ENCODE measurements at places on chromosomes 7 and 10.

DNA sequence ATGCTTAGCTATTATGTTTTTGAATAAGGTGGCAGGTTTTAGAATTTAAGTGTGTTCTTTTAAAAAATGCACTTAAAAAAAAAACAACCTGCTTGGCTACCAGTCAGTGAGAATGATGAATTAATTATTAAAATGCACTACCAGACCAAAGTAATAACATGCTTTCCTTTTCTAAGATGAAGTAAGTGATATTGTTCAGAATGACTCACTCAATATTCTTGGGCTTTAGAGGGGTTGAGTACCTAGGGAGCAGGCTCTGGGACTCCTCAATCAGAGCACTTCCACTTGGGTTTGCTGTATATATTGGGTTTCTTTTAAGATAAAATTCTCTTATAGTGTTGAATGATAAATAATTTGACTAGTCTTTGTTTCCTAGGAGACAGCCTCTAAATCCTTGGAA is 8.6 kb downstream of the STAM start:
- DNase-seq, result no peak

DNA sequence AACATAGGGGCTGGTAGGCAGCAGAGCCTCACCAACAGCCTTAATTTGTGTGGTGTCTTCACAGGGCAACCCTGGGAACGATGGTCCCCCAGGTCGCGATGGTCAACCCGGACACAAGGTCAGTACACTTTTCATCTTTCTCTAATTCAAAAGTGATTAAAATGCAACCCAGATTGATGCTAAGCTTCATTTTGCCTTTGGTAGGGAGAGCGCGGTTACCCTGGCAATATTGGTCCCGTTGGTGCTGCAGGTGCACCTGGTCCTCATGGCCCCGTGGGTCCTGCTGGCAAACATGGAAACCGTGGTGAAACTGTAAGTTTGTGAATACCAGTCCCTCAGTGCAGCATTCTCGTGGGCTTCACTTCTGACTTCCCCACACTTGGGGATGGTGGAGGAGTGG is 30.9 kb downstream of the COL1A2 start:
- DNase-seq, result no peak

GRCh38 chr10:77835669-77836086 is 90.9 kb downstream of the DLG5 start:
- DNase-seq, result no peak

GRCh38 chr7:2668401-2668800 is 19.6 kb upstream of the AMZ1 start:
- DNase-seq, result no peak

- DNase-seq, result no peak
Measured at GRCh38 chr10:121288011-121288410, 310.2 kb downstream of the FGFR2 start.

GRCh38 chr7:45661302-45661995 is 87.3 kb downstream of the ADCY1 start:
- no peak for DNase-seq

DNA sequence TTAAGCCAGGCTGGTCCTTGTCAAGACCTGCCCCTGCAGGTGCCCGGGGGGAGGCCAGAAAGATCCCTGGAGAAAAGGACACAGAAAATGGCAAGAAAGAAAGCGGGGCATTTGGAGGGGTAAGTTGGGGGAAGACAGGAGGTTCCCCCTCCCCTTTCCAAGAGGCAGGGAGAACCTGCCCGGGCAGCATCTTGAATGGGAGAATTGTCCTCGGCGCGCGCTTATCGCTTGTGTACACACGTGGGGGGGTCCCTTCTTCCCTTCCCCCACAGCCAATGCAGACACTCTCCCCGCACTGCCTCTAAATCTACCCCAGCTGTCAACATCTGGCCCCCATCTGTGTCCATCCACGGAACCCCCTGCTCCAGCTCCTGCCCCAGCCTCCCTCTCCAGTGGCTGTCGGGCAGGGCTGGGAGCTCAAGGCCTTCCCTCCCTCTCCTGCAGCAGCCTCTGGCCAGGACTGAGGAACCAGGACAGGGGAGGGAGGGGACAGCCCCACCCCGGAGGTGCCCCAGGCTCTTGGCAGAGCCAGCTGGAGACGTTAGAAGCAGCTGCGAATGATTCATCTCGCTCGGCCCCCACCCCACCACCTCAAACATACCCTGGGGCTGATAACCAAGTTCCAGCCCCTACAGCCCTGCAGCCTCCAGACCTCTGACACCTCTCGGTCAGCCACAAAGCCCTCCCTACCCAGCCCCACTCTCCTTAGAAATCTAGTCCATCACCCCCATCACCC is 25.3 kb downstream of the EPHB4 start:
- no peak for DNase-seq

DNA sequence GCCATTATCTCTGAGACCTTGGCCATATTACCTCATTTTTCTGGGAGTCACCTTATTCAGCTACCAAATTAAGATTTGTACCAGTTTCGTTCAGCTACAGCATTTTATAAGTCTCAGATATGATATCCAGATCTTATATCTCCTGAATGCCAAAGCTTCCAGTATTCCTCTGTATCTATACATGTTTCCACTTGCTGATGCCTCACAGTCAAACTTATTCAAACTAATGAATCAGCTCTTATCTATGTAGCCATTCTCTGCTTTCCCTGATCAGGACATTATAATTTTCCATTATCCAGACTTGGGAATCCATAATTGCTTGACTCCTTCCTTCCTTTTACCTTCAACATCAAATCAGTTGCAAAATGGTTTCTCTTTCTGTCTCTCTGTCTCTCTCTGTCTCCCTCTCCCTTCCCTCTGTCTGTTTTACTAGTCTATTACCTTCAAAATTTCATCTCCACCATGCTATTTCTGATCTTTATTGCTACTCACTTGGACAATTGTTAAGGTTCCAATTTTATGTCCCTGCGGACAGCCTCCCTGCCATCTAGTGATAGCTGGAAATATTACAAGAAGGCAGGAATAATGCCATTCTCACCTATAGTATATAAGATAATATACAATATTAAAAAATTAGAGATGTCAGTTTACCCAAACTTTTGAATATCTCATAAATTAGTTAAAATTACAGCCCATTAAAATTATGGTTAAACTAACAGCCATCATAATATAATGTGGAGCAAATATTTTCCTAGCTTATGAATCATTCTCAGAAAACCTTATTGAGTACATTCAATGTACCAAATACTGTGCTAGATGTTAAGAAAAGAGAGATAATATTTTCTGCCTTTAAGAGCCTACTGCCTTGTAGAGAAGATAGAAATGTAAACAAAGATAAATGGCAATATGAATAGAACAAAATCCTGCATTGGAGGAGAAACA is 89.8 kb downstream of the PCLO start:
- peak; percentile 4 for DNase-seq

DNA sequence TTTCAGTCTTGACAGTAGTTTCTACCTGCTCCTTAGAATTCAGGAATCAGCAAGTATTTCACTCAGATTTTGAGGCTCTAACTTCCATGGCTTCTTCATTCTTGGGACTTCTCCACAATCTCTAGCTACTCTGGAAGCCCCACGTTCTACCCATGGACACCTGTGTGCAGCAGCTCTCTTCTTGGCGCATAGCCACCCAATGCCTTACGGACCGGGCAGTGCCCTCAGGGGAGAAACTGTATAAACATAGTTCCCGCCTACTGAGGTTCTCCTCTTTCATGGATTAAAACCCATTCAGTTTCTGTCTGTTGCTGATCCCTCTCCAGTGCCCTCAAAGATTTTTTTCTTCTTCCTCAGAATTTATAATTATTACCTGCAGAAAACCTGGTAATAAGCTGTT is 177.1 kb downstream of the SORCS1 start:
- no peak for DNase-seq

DNA sequence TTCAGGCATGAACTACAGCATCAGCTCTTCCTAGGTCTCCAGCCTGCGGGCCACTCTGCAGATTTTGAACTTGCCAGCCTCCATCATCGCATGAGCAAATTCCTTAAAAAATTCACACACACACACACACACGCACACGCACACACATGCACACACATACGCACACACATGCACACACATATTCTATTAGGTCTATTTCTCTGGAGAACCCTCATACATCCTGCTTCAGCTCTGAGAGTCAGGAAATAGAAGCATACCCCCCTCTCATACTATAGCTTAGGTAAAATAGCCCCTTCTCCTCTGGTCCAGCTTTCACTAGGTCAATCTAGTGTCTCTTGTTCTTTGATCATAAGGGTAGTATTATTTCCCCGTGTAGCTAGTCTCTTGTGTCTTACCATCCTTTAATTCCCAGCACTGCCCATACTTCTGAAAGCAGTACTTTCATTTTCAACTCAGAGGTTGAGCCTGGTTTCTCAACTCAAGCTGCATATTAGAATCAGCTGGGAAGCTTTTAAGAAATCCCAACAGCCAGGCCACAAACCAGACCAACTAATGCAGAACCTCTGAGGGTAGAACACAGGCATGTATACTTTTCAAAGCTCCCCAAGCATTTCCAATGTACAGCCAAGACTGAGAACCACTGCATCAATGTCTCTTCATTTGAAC is 30.9 kb upstream of the ITGB8 start:
- DNase-seq, result no peak

DNA sequence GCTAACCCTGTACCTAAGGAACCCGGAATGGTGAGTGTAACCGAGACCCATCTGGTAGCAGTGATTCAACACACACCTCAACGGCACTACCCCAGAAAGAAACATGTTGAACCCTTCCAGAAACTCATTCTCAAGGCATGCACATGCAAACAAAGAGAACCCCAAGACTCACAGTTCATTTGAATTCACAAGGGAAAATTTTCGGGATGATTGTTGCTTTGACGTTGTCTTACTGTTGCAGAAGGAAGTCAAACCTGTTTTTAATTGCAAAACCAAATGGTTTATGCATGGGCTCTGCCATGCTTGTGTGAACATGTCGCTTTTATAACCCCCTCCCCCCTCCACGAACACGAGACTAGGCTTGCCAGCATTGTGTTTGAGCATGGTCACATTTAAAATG is 539.7 kb downstream of the GATA3 start:
- no peak for DNase-seq

- no peak for DNase-seq
Measured at GRCh38 chr7:117118579-117119180, 165.4 kb downstream of the ST7 start.

GRCh38 chr10:3623746-3624145 is 161.3 kb downstream of the KLF6 start:
- no peak for DNase-seq

GRCh38 chr10:61285749-61286148 is 167.4 kb downstream of the TMEM26 start:
- DNase-seq, result no peak

DNA sequence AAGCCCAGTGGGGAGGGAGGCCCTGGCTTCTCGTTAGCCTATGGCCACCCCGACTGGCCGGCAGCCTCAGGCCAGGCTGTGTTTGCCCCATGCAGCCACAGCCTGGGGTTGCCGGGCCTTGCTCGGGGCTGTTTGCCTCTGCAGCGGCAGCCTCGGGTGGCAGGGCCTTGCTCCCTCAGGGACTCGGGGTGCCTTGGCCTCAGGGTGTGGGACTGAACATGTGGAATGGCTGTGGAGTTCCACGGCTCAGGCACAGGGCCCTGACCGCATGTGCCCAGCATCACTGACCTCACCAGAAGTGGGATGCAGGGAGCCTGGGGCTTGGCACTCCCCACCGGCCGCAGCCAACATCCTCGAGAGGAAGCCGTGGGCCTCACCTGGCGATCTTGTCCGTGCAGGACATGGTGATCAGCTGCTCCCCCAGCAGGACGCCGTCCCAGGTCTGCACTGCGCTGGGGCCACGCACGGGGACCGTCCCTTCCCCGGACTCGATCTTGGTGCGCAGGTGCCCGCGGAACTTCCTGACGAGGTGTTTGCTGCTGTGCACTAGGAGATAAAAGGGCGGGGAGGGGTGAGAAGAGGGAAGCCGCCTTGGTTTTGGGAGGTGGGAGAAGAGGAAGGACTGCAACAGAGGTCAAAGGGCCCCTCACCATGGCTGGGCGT is 160.5 kb downstream of the WDR37 start:
- DNase-seq, result no peak

GRCh38 chr7:90715067-90715466 is 118.9 kb downstream of the CDK14 start:
- no peak for DNase-seq

Data from NCI-H2081 treated with DMSO at 0.1 percent for 48 hours (cell line).